ENCODE measurements at places on chromosomes 16 and 17. TPM values are rescaled to one million over a fixed set of nuclear protein-coding genes. Genes with fewer than 3 reads are reported as not detected.

DNA sequence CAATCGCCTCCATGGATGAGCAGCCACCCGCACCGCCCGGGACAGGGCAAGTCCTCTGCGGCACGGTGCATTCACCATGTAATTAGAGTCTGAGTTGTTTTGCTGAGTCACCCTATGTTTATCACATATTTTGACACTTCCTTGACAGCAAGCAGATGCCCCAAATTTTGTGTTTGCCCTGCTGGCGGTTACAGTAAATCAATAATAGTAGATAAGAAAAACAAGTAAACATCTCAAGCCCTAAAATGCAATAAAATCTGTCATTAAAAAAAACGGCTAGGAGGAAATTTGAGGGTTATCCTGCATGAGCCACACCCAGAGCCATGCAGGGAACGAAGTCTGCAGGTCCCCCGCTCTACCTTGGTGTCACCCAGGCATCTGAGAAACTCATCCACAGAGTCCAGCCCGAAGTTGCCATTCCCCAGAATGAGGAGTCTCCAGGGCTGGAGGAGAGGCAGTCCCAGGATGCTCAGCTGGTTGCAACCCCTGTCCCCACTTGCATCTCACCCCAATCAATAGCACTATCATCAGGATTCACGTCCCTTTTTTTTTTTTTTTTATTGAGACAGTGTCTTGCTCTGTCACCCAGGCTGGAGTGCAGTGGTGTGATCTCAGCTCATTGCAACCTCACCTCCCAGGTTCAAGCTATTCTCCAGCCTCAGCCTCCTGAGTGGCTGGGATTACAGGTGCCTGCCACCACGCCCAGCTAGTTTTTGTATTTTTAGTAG, 16.5 kb upstream of the ST6GALNAC1 start:
- DNase-seq = no peak

DNA sequence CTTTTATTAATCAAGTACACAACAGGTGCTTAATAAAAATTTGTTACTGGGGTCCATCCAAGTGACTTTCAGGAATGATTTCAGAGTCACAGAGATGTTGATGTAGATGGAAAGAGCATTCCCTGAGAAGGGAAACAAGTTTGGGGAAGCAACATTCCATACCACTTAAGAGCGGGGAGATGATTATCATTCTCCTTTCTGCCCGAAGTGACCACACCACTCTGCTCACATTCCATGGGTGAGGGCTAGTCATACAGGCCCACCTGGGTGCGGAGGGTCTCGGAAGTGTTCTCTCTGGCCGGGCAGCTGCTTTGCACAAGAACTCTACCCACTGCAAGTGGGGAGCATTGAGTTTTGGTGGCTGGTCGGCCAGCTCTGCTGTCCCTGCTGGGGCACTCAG, 231.4 kb downstream of the SNX29 start:
- DNase-seq = no peak

Gene AGRP
- not detected for total RNA-seq

DNA sequence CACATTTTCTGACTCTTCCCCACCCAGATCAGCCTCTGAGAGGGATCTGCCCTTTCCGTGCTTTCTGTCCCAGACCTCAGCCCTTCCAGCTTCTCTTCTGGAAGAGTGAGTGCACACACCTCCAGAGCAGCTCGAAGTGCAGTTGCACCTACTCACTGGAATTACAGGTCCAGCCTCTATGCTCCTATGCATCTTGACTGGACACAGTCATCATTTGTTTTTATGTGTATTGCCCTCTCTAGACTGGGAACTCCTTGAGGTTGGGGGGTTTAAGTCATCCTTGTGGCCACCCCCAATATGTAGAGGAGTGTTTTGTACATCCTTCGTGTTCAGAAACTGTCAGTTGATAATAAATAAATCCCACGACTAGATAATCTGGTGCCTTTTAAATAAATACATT, 81.9 kb downstream of the CDK5R1 start:
- no peak for DNase-seq

DNA sequence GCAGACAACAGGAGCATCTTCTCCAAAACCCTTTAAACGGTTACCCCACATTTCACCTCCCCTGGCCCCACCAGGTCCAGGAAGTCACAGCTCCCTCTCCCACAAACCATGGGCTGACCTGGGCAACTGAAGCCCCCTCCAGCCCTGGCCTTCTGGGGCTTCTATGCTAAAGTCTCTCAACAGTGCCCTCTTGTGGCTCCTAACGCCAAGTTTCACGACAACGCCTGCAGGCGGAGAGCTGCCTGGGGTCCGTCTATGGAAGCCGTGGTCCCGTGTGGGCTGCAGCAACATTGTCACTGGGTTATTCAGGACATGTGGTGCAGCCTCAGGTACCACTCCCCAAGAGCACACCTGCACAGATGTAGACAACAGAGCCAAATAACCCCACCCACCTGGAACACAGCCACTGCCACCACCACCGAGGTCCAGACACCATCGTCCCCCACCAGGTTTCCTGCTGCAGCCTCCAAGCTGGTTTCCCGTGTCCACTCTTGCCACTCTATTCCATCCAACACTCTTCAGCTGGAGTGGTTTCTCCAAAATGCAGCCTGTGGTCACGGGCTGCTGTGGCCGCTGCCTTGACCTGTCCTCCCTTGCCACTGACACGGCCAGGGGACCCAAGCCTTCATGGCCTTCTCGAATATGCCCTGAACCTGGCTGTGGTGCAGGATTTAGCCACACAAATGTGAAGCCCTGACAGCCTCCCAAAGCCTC, 19.1 kb downstream of the C16orf95 start:
- DNase-seq = no peak

DNA sequence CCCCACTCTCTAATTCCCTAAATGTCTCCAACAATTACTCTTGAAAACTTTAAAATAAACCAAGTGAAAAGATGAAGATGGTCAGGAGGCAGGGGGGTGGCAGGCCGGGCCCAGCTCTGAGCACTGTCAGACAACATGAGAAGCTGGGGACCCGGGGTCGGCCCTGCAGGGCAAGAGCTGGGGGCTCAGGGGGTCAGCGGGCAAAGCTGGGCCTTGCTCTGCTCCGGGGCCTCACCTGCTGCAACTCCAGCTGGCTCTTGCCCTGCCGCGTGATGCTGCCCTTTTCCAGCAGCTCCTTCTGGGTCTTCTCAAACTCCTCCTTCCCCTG, 14.8 kb downstream of the CTRB1 start:
- DNase-seq = no peak

Gene KIF18B
- total RNA-seq = 66.7 TPM
